Smooth muscle cell of trachea (primary cell): ENCODE measurements at places on chromosomes 1 and 21. TPM values are rescaled to one million over a fixed set of nuclear protein-coding genes. Genes with fewer than 3 reads are reported as not detected.

The PYHIN1 gene
- total RNA-seq = not detected in 2 replicates

The ANP32E gene
- 11.1 and 32.3 TPM in 2 replicates for total RNA-seq

The LRRC39 gene
- total RNA-seq = 0.33 and 0.73 TPM in 2 replicates

The RGS1 gene
- not detected in 2 replicates for total RNA-seq

The EPHX1 gene
- 67.9 and 112 TPM in 2 replicates for total RNA-seq

The SLC44A5 gene
- total RNA-seq = under 0.01 and 0.15 TPM in 2 replicates

The SLAMF8 gene
- total RNA-seq = not detected in 2 replicates

The ATP1A4 gene
- not detected in 2 replicates for total RNA-seq

The DNAI4 gene
- 5.4 and 7.8 TPM in 2 replicates for total RNA-seq

The GJA8 gene
- total RNA-seq = not detected in 2 replicates

The AGBL4 gene
- not detected in 2 replicates for total RNA-seq

The TMCC2 gene
- 5.2 and 6.1 TPM in 2 replicates for total RNA-seq

The GUCA2A gene
- not detected in 2 replicates for total RNA-seq

The MUTYH gene
- 16.7 and 22.3 TPM in 2 replicates for total RNA-seq

The CERS2 gene
- 87.1 and 170 TPM in 2 replicates for total RNA-seq

The RPTN gene
- total RNA-seq = not detected in 2 replicates

The LHX8 gene
- under 0.01 TPM in 1 of 2 replicates, not detected in the other for total RNA-seq

The NIBAN1 gene
- total RNA-seq = 71.1 and 74.8 TPM in 2 replicates

The FCRL6 gene
- total RNA-seq = not detected in 2 replicates

The REN gene
- total RNA-seq = 0.15 TPM in 1 of 2 replicates, not detected in the other

The FMOD gene
- 1.6 and 8.1 TPM in 2 replicates for total RNA-seq

The CNR2 gene
- total RNA-seq = not detected in 2 replicates

The CFHR2 gene
- not detected in 2 replicates for total RNA-seq

The SELENOF gene
- 199 and 251 TPM in 2 replicates for total RNA-seq

The KRTAP6-1 gene
- total RNA-seq = not detected in 2 replicates

The TRIM62 gene
- 2.8 and 3.3 TPM in 2 replicates for total RNA-seq

The PHF13 gene
- total RNA-seq = 12.6 and 17.0 TPM in 2 replicates

The CR1L gene
- not detected in 2 replicates for total RNA-seq

The C1orf141 gene
- under 0.01 TPM in 1 of 2 replicates, not detected in the other for total RNA-seq

The TMCO1 gene
- 63.8 and 103 TPM in 2 replicates for total RNA-seq

The AVPR1B gene
- not detected in 2 replicates for total RNA-seq

The RYR2 gene
- total RNA-seq = not detected in 2 replicates

The OR2W3 gene
- total RNA-seq = not detected in 2 replicates

The OR2T35 gene
- total RNA-seq = not detected in 2 replicates

The NEXN gene
- total RNA-seq = 13.1 and 18.8 TPM in 2 replicates

The CACNA1S gene
- not detected in 2 replicates for total RNA-seq

The FAM131C gene
- total RNA-seq = 0.15 and 0.50 TPM in 2 replicates

The SMIM12 gene
- 22.8 and 38.5 TPM in 2 replicates for total RNA-seq

The TTC4 gene
- 23.0 and 26.0 TPM in 2 replicates for total RNA-seq

The VSIG8 gene
- 0.15 and 0.17 TPM in 2 replicates for total RNA-seq

The ANKRD65 gene
- total RNA-seq = 2.8 and 4.2 TPM in 2 replicates

The KCNQ4 gene
- total RNA-seq = under 0.01 TPM in 2 replicates

The CELA2A gene
- not detected in 2 replicates for total RNA-seq

The PATJ gene
- total RNA-seq = 7.8 and 10.8 TPM in 2 replicates

The NAXE gene
- 61.2 and 85.8 TPM in 2 replicates for total RNA-seq

The PCBP3 gene
- 0.50 and 1.9 TPM in 2 replicates for total RNA-seq

The UBE2U gene
- not detected in 2 replicates for total RNA-seq

The DMRTA2 gene
- total RNA-seq = 0.15 and 0.50 TPM in 2 replicates

The OLFM3 gene
- not detected in 2 replicates for total RNA-seq

The OR14K1 gene
- not detected in 2 replicates for total RNA-seq

The KRTAP11-1 gene
- total RNA-seq = not detected in 2 replicates

The GPR61 gene
- under 0.01 TPM in 1 of 2 replicates, not detected in the other for total RNA-seq

The GSTM5 gene
- 6.4 and 34.2 TPM in 2 replicates for total RNA-seq

The TNNT2 gene
- not detected in 2 replicates for total RNA-seq

The LAMB3 gene
- total RNA-seq = 25.5 and 42.8 TPM in 2 replicates
